Hepatocyte (in vitro differentiated cells): ENCODE measurements at places on chromosomes 6 and 20. TPM values are rescaled to one million over a fixed set of nuclear protein-coding genes. Genes with fewer than 3 reads are reported as not detected.

HAO1 gene
- total RNA-seq, result 0.72 and 2.7 TPM in 2 replicates

DNA sequence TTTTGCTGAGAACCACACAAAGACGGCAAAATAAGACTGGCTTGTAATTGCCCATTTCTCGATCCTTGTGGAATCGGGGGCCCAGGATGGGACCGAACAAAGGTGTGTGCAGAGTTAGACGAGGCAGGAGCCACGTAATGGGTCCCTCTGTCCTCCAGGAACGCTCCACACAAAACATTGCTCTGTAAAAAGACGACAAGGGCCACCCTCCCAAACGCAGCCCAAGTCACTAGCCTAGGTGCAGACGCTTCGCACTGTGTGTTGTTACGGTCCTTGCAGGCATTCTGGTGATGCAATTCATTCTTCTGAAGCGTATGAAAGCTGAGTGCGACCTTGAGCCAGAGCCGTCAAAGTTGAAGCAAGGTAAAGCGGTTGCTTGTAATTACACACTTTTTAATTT is 363.4 kb downstream of the TAF4 start:
- no peaks in the 10 kb centered on the region for H3K4me1 ChIP-seq
- H3K4me3 ChIP-seq, result no peak overlapping the region
- H3K36me3 ChIP-seq, result no peaks in the 10 kb centered on the region
- H3K27ac ChIP-seq, result no peak overlapping the region
- no peaks in the 10 kb centered on the region for H3K27me3 ChIP-seq

DNA sequence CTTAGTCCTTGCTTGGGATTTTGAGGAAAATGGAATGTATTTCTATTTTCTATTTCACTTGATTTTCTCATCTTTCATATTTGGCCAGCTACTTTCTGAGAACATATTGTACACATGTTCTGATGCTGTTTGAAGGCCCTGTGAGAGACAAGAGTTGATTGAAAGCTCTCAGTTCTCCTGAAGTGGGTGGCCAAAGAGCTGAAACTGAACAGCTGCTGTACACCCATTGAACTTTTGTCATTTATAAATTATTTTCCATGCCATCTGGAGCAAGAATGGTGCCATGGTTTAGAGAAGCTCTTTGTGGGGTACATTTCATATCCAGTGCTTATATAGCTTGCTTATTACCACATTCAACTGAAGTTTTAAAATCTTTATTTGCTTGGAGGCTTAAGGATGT is 298.3 kb downstream of the PRL start:
- no peak for DNase-seq
- no peak overlapping the region for H3K4me3 ChIP-seq
- H3K27me3 ChIP-seq, result no peaks in the 10 kb centered on the region
- peak overlapping the region; percentile 22 for H3K27ac ChIP-seq
- peaks cover 40% of the 10 kb centered on the region for H3K4me1 ChIP-seq
- H3K36me3 ChIP-seq, result no peaks in the 10 kb centered on the region

DNA sequence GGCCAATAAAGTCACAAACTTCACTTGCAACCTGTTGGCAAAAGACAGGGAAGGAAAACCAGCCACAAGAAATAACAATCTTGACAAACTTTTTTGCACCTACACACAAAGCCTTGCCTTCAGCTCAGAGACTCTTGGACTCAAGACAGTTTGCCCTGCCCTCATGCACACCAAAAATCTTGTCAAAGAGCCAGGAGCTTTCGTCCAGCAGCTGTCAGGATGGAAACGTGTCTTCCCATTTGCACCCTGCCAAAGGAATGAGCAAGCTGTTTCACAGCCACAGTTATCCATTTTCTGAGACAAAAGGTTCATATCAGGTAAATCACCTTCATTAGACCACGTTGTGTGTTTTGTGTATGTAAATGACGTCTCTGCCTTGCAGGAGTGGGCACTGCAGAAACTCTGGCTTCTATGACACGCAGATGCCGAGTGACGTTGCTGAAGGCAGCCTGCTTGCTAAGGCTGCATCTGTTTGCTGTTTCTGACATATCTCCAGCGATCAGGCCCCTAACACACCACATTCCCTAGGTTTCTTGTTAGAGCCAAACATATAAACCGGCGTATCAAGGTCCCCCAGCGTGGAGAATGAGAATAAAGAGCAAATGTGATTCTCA is 193.4 kb downstream of the SYNDIG1 start:
- no peak overlapping the region for H3K4me3 ChIP-seq
- H3K27me3 ChIP-seq, result no peaks in the 10 kb centered on the region
- no peak overlapping the region for H3K27ac ChIP-seq
- DNase-seq, result no peak
- H3K36me3 ChIP-seq, result no peaks in the 10 kb centered on the region

DNA sequence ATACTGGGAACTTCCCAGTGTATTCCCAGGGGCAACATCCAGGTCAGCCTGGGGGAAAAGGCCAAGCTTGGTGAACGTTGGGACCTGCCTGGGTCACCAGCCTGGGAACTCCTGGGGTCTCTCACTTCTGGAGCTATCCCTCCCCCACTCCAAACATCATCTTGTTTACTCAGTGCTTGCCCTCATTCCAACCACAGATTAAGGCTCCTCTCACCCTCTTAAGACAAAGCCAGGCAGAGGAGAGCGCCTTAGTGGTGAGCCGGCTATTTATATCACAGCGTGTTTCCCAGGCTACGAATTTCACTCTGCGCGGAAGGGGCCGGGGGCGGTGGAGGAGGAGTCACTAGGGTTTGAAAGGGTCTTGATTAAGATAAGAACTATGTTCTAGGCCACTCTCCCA is 12.1 kb downstream of the PRPH2 start:
- no peak overlapping the region for H3K4me3 ChIP-seq
- H3K4me1 ChIP-seq, result peaks cover 2% of the 10 kb centered on the region
- no peaks in the 10 kb centered on the region for H3K27me3 ChIP-seq
- DNase-seq, result peak; percentile 31

- no peaks in the 10 kb centered on the region for H3K36me3 ChIP-seq
- H3K27ac ChIP-seq, result no peak overlapping the region
- H3K4me1 ChIP-seq, result peaks cover 3% of the 10 kb centered on the region
- no peak for DNase-seq
- H3K4me3 ChIP-seq, result no peak overlapping the region
Observed at GRCh38 chr20:36126836-36127527, 27.6 kb upstream of the EPB41L1 start.
